ENCODE measurements at places on chromosomes 1 and 21.

DNA sequence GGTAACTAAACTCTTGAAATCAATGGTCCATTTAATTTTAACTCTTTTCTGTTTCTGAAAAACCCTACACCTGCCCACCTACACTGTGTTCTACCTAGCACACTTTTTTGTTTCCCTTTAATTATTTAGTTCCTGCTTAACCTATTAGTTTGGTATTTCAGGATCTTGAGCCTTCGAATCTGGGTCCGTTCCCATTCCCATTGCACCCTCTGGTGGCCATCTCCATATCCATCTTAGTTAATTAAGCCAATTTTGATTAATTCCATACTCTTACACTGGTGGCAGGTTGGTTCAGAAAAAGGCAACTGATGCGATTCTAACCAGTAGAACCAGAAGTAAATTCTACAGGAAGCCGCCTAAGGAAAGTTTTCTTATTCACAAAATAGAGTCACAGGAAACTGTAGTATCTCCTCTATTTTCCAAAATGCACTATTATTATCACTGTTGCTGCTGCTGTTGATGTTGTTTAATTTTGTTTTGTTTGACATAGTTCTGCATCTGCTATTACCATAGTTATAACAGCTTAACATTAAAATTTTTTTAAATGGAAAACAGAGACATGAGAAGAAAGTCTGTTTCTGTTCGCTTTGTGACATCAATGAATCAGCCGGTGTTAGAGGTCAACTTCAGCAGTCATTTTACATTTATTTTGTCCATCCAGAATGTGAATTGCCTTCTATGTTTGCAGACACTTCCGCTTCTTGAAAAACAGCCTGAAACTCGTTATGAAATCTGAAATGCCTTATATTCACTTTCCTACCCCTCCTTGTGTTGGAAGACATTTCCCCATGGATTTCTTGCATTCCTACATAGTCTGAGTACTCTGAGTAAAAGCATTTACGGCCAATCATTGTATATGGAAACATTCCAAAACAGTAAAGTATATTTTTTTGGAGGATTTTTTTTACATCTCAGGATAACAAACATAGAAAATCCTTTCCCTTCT is 115.5 kb upstream of the NCAM2 start:
- no peak for DNase-seq

DNA sequence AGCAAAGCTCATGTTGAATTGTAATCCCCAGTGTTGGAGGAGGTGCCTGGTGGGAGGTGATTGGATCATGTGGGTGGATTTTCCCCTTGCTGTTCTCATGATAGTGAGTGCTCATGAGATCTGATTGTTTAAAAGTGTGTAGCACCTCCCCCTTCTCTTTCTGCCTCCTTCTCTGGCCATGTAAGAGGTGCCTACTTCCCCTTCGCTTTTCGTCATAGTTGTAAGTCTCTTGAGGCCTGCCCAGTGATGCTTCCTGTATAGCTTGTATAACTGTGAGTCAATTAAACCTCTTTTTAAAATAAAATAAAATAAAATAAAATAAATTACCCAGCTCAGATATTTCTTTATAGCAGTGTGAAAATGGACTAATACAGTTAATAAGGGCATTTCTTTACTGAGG is 1025.7 kb downstream of the PLA2G4A start:
- DNase-seq = no peak

GRCh38 chr1:115133440-115133839 is 44.1 kb upstream of the TSPAN2 start:
- DNase-seq = no peak

DNA sequence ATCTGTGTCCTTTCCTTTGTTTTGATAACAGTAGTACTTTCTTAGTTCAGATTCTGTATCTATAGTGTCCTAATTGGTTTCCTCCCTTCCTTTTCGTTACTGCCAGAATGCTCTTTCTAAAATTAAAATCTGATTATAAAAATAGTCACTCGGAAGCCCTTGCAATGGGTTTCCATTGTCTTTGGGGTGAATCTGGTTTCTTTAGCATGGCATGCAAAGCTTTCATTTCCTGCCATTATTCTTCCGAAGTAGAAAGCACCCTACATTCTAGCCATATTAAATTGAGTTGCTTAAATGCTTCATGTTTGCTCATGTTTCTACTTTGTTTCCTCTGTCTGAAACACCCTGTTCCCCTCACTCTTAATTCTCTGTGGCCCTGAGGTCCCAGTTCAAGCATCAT is 53.2 kb upstream of the MACF1 start:
- no peak for DNase-seq

DNA sequence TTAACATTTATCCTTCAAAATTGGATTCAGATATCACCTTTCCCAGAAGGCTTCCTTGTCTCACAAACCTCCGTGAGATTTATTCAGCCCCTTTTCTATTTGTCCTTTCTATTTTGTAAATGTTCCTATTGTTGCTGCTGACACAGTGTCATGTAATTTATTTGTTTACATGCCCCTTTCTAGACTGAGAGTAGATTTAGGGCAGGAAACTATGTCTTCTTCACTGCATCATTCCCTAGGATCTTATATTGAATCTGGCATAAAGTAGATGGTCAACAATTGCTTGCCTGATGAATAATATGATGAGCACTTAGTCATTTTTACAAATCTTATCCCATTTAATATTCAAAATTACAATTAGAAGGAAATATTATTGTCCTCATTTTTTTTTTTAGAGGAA is 8.1 kb upstream of the CNN3 start:
- DNase-seq = no peak

GRCh38 chr21:14273736-14274538 is 58.0 kb downstream of the RBM11 start:
- no peak for DNase-seq

- DNase-seq = no peak
Observed at GRCh38 chr1:43604192-43604591, 45.8 kb upstream of the KDM4A start.

DNA sequence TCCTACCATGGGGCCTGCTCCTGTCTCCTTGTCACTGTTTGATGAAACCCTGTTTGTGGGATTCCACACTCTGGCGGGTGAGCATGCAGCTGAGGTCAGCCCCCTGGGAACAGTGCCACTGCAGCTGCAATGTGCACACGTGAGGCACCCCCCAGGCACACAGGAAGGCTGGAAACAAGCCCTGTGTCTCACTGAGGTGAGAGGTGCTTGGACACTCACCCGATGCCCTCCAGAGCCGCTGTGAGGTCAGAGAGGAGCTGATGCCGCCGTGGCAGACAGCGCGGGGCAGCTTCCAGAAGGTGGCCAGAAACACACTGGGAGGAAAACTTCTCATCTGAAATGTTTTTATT is 49.7 kb downstream of the SLX9 start:
- no peak for DNase-seq

DNA sequence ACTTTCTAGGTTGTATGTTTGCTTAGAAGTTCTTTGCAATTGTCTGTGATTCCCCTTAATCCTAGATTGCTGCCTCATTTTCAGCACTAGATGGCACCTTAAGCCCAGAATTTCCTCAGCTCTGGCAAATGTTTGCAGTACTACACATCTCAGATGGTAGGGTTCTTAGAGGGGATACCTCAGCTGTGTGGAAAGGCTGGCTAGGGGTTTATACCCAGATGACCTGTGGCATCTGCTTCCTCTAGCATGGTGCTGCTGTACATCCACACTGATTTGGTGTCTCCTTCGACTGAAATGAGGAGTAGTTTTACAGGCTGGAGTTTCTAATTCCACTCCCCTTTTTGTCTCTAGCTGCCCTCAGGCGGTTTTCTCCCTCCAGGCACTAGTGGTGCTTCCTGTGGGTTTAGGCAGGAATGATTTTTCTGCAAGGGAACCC is 23.5 kb downstream of the ASB17 start:
- no peak for DNase-seq

DNA sequence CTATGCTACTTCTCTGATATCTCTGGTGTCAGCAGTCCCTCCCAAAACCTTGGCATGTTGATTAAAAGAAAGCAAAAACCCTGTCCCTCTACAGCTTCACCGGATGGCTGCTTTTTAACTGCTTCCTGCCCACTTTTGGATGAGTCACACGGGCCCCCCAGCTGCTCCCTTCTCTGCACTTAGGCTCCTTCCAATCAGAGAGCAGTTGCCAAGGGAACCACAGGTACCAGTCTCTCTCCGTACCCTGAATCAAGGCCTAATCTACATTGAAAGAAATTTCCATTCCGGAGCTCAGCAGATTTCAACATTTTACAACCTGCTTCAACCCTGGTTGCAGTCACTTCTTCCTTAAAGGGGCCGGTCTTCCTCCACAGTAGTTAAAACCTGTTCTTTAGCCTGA is 70.6 kb upstream of the GJB5 start:
- DNase-seq = no peak

GRCh38 chr1:166538646-166539045 is 300.6 kb upstream of the POGK start:
- DNase-seq = no peak

DNA sequence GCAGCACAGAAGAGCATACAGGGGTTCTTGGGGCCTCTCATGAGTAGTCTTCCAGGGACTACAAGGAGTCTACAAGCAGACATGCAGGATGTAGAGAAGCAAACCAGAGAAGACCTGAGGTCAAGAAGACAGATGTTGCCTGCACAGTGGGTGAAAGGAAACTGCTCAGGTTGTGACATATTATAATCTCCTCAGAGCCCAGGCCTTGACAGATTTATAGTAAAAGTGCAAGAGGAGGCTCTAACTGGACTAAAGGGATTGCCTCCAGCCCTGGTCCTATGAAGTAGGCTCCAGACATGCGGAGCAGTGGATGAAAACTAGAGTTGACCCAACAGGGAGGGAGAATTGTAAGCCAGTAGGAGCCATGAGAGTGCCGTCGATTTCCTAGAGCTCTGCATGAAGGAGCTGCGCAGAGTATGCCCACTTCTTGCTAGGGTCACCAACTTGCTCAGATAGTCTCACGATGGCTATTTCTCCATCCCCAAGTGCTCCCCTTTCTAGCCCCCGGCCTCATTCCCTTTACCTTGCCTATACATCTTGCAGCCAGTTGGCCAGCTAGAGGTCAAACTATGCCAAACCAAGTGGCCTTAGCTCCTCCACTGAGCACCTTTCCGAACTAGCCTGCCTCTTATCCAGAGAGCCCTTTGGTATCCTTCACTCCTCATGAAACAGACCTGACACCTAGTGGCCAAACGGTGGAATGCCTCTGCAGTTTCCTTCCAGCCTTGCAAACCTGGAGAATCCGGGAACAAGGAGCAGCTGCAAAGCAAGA is 36.2 kb upstream of the IPO9 start:
- DNase-seq = peak; percentile 60

DNA sequence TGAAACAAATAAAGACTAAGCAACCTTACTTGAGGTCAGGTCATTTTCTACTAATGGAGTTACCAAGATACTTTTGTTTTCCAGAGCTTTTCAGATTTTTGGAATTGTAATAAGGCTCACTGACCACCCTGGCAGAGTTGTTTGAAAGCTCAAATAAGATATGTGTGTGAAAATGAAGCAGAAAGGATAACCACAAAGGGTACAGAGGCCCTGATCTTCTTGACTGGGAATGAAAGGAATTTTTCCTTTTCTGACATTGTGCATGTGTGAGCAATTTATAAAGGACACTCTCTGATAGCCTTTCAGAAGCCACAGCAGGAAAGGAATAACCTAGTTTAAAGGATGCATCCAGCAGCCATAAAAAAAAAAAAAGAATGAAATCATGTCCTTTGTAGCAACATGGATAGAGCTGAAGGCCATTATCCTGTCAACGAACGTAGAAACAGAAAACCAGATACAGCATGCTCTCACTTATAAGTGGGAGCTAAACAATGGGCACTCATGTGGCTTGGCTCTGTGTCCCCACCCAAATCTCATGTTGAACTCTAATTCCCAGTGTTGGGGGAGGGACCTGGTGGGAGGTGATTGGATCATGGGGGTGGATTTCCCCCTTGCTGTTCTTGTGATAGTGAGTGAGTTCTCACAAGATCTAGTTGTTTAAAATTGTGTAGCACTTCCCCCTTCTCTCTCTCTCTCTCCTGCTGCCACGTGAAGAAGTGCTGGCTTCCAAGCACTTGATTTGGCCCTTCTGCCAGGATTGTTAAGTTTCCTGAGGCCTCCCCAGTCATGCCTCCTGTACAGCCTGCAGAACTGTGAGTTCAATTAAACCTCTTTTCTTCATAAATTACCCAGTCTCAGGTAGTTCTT is 3.1 kb upstream of the SRP9 start:
- DNase-seq = no peak

DNA sequence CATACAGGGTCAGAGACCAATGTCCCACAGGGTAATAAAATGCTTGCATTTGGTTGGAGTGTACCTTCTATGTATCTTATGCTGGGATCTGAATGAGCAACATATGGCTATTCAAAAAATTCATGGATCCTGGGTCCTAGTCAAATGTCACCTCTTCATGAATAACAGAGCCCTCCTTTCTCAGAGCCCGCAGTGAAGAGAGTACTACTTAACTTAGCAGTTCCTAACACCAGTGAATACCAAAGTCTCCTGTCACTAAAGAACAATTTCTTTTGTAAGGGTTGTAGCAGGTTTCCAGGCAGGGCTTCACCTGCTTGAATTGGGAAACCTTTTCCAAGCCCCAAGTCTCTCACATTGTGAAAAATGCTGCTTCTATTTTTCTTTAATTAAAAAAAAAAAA is 483.0 kb upstream of the DEPDC1 start:
- no peak for DNase-seq

DNA sequence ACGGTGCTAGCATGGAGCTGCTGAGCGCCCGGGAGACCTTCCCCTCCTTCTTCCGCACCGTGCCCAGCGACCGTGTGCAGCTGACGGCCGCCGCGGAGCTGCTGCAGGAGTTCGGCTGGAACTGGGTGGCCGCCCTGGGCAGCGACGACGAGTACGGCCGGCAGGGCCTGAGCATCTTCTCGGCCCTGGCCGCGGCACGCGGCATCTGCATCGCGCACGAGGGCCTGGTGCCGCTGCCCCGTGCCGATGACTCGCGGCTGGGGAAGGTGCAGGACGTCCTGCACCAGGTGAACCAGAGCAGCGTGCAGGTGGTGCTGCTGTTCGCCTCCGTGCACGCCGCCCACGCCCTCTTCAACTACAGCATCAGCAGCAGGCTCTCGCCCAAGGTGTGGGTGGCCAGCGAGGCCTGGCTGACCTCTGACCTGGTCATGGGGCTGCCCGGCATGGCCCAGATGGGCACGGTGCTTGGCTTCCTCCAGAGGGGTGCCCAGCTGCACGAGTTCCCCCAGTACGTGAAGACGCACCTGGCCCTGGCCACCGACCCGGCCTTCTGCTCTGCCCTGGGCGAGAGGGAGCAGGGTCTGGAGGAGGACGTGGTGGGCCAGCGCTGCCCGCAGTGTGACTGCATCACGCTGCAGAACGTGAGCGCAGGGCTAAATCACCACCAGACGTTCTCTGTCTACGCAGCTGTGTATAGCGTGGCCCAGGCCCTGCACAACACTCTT is 1.1 kb downstream of the TAS1R3 start:
- no peak for DNase-seq

GRCh38 chr1:201059871-201060555 is 36.5 kb upstream of the KIF21B start:
- peak; percentile 29 for DNase-seq

- DNase-seq = no peak
Observed at GRCh38 chr1:239896980-239897379, 194.7 kb upstream of the FMN2 start.

Measured in amygdala (tissue), 56 donors.